RPMI7951 (cell line): ENCODE measurements at places on chromosomes 4 and X. TPM values are rescaled to one million over a fixed set of nuclear protein-coding genes. Genes with fewer than 3 reads are reported as not detected.

The NMU gene
- total RNA-seq: 5.5 and 7.3 TPM in 2 replicates

The FAM241A gene
- 3.0 and 4.4 TPM in 2 replicates for total RNA-seq

The GPRIN3 gene
- total RNA-seq: not detected in 2 replicates

The OFD1 gene
- 8.3 and 9.7 TPM in 2 replicates for total RNA-seq

The SLC16A2 gene
- total RNA-seq: 22.2 and 25.4 TPM in 2 replicates

The USP51 gene
- 0.49 and 1.1 TPM in 2 replicates for total RNA-seq

The NLGN3 gene
- under 0.01 and 0.10 TPM in 2 replicates for total RNA-seq

The ARFIP1 gene
- total RNA-seq: 39.7 and 52.7 TPM in 2 replicates

The MAPK10 gene
- total RNA-seq: 14.5 and 15.0 TPM in 2 replicates

The YIPF6 gene
- total RNA-seq: 30.6 and 35.8 TPM in 2 replicates

The GASK1B gene
- total RNA-seq: 0.98 and 1.2 TPM in 2 replicates

The CLDN22 gene
- total RNA-seq: not detected in 2 replicates

The FRG2 gene
- total RNA-seq: 0.88 and 0.96 TPM in 2 replicates

The MYOZ2 gene
- 0.29 and 0.48 TPM in 2 replicates for total RNA-seq

The AMOT gene
- total RNA-seq: 0.36 and 0.49 TPM in 2 replicates

The ATOH1 gene
- total RNA-seq: not detected in 2 replicates

The DNAAF6 gene
- not detected in 2 replicates for total RNA-seq

The GRIA3 gene
- 0.36 and 0.59 TPM in 2 replicates for total RNA-seq

The IBSP gene
- total RNA-seq: not detected in 2 replicates

The TRIML2 gene
- total RNA-seq: not detected in 2 replicates

The WFS1 gene
- 28.4 and 29.4 TPM in 2 replicates for total RNA-seq

The FAT1 gene
- total RNA-seq: 92.8 and 111 TPM in 2 replicates

The FABP2 gene
- not detected in 2 replicates for total RNA-seq

The IL13RA2 gene
- 59.2 and 67.6 TPM in 2 replicates for total RNA-seq
